ENCODE measurements at places on chromosomes 6 and 20. TPM values are rescaled to one million over a fixed set of nuclear protein-coding genes. Genes with fewer than 3 reads are reported as not detected.
A peak's percentile ranks its signal among the peaks of the same experiment; 100 is the strongest.

GRCh38 chr6:128346569-128346968 is 173.8 kb downstream of the PTPRK start:
- H3K4me3 ChIP-seq: no peak overlapping the region
- no peaks in the 10 kb centered on the region for H3K4me1 ChIP-seq
- no peak overlapping the region for H3K27ac ChIP-seq

DNA sequence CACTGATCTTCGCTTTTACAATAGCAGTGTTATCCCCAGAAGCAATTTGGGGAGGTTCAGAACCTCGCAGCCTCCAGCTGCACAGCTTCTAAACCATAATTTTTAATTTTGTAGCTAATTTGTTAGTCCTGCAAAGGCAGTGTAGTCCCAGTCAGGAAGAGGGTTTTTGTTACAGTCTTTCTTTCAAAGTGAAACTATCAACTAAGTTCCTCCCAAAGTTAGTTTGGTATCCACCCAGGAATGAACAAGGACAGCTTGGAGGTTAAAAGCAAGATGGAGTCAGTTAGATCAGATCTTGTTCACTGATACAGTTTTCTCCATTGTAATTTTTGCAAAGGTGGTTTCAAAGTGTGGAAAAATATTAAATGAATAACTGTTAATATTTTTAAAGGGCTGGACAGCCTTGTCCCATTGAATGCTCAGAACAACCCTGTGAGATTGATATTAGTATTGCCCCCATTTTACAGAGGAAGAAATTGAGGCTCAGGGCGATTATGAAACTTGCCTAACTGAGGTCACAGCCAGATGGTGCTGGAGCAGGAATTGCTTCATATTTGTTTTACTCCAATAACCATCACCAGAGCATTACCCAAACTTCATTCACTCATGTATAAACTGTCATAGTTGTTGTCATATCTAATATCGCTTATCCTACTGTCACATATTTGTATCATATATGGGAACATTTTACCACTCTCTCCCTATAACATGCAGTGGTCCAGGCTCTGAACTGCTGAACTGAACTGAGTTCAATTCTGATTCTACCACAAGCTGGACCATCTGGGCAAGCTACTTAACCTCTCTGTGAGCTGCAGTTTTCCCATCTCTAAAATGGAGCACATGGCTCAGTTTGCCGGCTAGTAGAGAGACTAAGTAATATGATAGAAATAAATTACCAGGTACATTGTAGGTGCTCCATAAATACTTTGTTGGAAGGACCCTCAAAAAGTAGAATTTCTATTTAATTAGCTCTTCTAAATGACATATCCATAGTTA is 213.8 kb downstream of the BCAS1 start:
- no peak overlapping the region for H3K27ac ChIP-seq
- DNase-seq: no peak
- H3K4me3 ChIP-seq: no peak overlapping the region
- no peaks in the 10 kb centered on the region for H3K36me3 ChIP-seq
- H3K27me3 ChIP-seq: no peaks in the 10 kb centered on the region

The HS3ST5 gene
- total RNA-seq: 0.40 TPM

The JAG1 gene
- total RNA-seq: 2.1 TPM

GRCh38 chr6:75492386-75493153 is 1.0 kb downstream of the FILIP1 start:
- H3K4me3 ChIP-seq: peak overlapping the region; percentile 9
- peaks cover 3% of the 10 kb centered on the region for H3K4me1 ChIP-seq
- H3K27me3 ChIP-seq: no peaks in the 10 kb centered on the region
- H3K36me3 ChIP-seq: no peaks in the 10 kb centered on the region
- H3K27ac ChIP-seq: no peak overlapping the region
- no peak for DNase-seq

DNA sequence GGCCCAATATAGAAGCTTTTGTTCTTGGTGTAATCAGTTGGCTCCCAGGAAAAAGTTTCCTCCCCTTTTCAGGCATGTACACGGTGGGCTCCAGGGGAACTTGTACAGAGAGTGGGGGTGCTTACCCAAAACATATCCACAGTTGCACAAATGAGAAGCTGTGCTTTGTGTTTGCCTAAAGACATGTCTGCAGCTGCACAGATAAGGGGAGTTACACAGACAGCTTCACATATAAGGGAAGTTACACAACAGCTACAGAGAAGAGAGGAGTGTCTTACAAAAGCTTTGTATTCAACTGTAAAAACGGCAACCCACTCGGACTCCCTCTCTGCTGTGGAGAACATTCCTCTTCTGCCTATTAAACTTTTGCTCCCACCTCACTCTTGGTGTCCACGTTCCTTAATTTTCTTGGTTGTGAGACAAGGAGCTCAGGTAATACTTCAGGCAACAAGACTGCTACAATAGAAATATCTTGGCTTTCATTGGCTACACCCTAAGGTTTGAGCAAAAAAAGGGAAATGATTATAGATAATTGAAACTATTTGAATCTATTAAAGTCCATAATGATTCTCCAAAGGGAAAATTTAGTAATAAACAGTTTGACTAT is 7.4 kb upstream of the PNRC1 start:
- no peak overlapping the region for H3K27ac ChIP-seq
- DNase-seq: no peak
- H3K27me3 ChIP-seq: no peaks in the 10 kb centered on the region
- no peak overlapping the region for H3K4me3 ChIP-seq

- H3K4me3 ChIP-seq: no peak overlapping the region
- no peak for DNase-seq
- no peak overlapping the region for H3K27ac ChIP-seq
- H3K4me1 ChIP-seq: peaks cover 28% of the 10 kb centered on the region
Observed at GRCh38 chr20:11266571-11266970, 592.8 kb upstream of the JAG1 start.

The BTBD9 gene
- total RNA-seq: 12.3 TPM

The ZC3H12D gene
- 0.20 TPM for total RNA-seq

The SF3B5 gene
- 124 TPM for total RNA-seq

The FAM162B gene
- 0.79 TPM for total RNA-seq

The SNAP25 gene
- 0.29 TPM for total RNA-seq

GRCh38 chr6:47733879-47734558 is 35.6 kb downstream of the ADGRF4 start:
- no peaks in the 10 kb centered on the region for H3K27me3 ChIP-seq
- no peak overlapping the region for H3K27ac ChIP-seq
- H3K4me3 ChIP-seq: no peak overlapping the region
- peaks cover 3% of the 10 kb centered on the region for H3K4me1 ChIP-seq

GRCh38 chr6:141026504-141026903 is 1106.2 kb upstream of the GJE1 start:
- no peak overlapping the region for H3K4me3 ChIP-seq
- no peak overlapping the region for H3K27ac ChIP-seq
- H3K4me1 ChIP-seq: no peaks in the 10 kb centered on the region
- no peak for DNase-seq
